AG09319 (cell line): ENCODE measurements at places on chromosomes 16 and 17.

DNA sequence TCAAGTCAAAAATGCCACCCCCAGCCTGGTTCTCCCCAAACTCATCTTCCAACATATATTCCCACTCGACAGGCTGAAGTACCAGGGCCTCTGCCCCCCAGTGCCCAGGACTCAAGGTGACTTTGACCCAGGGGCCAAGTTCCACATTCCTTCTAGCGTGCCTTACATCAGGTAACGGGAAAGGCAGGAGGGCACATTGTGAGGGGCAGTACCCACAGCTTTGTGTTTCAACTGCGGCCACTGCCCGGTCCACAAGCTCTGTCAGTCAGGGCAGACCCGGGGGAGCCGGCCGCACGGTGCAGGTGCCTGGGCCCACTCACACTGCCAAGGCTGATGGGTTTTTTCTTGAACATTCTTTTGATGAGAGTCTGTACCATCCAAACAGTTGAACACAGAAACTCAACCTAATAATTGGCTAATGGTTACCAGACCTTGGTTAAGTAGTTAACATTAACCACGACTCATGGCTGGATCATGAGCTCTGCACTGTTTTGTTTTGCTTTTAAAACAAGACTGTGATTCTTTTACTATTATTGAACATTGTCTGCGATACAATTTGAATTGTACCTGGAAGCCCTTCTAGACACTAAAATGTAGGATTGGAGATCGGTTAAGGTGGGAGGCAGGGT is 17.6 kb downstream of the ACE start:
- DNase-seq: no peak

DNA sequence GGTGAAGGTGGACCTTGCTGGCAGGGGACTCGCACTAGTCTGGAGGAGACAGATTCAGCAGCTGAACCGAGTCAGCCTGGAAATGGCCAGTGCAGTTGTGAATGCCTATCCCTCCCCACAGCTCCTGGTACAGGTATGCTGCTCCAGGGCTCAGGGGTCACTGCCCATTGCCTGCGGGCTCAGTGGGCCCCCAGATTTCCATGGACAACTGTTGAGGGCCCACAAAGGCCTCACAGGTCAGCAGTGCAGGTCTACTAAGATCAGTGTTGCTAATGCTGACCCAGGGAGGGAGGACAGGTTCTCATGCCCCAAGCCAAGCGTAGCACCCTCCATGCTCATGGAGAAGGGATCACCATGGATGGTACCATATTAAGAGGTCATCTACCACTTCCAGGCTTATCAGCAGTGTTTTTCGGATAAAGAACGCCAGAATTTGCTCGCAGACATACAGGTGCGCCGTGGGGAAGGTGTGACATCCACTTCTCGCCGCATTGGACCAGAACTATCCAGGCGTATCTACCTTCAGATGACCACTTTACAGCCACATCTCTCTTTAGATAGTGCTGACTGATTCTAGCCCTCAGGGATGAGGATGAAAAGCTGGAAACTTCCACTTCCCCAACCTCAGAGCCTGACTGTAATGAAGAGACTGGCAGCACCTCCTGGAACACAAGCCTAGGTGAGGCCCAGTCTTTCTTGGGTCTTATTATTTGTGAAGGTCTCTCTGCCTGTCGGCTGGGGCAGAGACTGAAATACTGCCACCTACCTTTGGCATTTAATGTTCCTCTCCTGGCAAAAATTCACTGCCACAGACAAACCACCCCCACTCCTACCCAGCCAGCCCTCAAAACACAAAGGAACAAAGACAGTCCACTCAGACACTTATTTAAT is 7.6 kb downstream of the EME1 start:
- DNase-seq: no peak

GRCh38 chr16:56193951-56194726 is 2.9 kb downstream of the GNAO1 start:
- no peak for DNase-seq

DNA sequence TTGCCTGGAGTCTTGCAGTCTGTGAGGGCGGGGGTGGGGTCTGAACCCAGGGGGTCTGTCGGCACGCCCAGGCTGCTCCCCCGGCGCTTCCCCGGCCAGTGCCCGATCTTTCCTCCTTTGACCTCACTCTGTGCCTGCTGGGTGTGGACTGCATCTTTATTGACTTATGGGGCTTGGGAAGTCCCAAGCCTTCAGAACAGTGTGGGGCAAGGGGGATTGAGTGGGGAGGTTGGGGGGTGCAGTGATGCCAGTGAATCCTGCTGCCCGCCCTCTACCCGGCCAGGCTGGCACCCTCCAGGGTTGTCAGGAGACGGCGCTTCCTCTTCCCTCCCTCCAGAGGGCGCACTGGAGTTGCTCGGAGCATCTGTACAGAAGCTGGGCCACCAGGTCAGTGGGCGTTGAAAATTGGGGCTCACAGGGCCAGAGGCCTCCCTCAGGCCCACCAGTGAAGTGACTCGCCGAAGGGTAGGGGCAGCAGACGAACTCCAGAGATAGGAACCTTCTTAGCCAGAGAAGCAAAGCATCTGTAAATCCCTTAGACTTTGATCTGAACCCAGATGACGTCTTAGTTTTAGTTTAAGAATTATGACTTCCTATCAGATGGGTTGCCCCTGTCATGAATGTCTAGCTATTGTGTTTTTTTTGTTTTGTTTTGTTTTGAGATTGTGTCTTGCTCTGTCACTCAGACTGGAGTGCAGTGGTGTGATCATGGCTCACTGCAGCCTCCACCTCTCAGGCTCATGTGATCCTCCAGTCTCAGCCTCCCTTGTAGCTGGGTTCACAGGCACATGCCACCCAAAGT is 184.8 kb upstream of the CIBAR2 start:
- no peak for DNase-seq

GRCh38 chr17:3534881-3535252 is 22.7 kb downstream of the TRPV3 start:
- no peak for DNase-seq

- no peak for DNase-seq
Measured at GRCh38 chr17:68840073-68840472, 115.1 kb downstream of the ABCA8 start.

DNA sequence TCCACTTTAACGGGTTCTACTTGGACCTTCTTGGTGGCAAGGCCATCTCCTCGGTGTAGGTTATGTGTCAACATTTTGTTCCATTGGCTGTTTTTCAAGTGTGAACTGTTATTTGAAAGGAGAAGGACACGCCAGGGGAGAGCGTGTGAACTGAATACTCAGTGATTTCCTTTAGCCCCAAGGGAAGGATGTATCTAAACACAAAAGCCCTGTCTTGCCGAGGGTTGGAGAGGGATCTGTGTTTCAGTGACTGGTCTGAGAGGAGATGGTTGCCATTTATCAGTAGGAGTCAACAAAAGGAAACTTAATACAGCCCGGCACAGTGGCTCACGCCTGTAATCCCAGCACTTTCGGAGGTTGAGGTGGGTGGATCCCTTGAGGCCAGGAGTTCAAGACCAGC is 50.0 kb downstream of the USP10 start:
- no peak for DNase-seq

DNA sequence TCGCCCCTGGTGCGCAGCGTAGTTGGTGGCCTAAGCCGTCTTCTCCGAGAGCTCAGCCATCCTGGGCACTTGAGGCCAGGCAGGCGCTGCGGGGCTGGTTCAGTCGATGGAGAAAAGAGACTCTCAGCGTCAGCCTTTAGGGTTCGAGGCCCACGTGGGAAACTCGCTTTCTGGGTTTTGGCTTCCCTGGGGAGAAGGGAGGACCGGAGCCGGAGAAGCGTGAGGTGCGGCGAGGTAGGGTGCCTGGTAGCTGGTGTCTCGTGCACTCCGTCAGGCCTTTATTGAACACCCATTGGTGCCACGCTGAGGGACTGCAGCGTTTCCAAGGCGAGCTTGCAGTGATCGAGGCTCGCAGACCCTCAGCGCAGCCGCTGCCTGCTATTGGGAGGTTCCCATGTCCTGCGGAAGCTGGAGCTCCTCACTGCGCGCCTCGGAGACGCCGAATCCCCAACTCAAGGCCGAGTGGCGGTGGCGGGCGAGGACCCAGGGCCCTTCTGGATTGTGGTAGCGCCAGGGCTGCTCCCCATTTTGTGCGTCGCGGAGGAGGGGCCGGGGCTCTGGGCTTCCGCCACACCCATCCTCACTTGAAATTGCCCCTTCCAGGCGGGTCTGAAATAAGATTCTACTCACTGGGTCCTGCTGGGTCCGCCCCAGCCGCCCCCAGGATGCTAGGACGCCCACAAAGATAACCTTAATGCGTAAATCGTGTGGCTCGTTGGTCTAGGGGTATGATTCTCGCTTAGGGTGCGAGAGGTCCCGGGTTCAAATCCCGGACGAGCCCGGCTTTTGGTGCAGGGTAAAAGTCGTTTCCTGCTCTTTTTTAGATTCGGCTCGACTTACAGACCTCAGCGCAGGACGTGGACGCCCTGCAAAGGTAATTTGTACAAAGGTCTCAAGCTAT is 1.2 kb downstream of the OR1F1 start:
- DNase-seq: no peak

- no peak for DNase-seq
Measured at GRCh38 chr17:56815711-56816110, 18.0 kb downstream of the C17orf67 start.

GRCh38 chr17:14605267-14605599 is 304.4 kb downstream of the HS3ST3B1 start:
- DNase-seq: no peak

- peak; percentile 91 for DNase-seq
Measured at GRCh38 chr16:22397464-22397863, 23.0 kb upstream of the CDR2 start.

GRCh38 chr17:62672957-62673356 is 45.5 kb downstream of the MRC2 start:
- no peak for DNase-seq

- DNase-seq: no peak
Measured at GRCh38 chr17:66309793-66310192, 7.4 kb downstream of the PRKCA start.

- DNase-seq: no peak
Measured at GRCh38 chr16:54055191-54055590, 231.4 kb downstream of the IRX3 start.

- no peak for DNase-seq
Measured at GRCh38 chr17:59830007-59830630, 62.6 kb downstream of the TUBD1 start.

- no peak for DNase-seq
Measured at GRCh38 chr17:82769041-82769440, 17.2 kb downstream of the TBCD start.

DNA sequence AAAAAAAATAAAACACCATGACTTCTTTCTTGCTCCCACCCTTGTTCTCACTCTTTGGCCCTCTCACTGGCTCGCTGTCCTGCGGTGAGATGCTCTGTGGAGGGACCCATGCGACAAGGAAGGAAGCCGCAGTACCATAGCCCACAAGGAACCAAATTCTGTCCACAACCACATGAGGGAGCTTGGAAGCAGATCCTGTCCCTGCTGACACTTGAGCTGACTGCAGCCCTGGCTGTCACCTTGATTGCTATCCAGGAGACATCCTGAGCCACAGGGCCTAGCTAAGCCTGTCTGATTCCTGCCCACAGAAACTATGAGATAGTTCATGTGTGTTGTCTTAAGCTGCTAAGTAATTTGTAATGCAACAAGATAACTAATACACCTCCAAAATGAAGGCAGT is 4.8 kb upstream of the MT2A start:
- no peak for DNase-seq

DNA sequence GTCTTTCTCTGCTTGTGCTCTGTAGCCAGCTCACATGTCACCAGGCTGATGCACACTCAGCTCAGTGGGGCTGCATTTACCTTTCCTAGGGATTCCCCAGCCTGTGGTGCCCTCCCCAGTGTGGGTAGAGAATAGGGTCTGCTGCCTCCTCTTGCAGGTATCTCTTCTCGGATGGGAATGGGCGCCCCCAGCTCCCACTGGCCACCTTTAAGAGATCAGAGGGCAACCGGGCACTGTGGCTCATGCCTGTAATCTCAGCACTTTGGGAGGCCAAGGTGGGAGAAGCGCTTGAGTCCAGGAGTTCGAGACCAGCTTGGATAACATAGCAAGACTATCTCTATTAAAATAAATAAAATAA is 3.3 kb downstream of the XYLT2 start:
- DNase-seq: no peak

DNA sequence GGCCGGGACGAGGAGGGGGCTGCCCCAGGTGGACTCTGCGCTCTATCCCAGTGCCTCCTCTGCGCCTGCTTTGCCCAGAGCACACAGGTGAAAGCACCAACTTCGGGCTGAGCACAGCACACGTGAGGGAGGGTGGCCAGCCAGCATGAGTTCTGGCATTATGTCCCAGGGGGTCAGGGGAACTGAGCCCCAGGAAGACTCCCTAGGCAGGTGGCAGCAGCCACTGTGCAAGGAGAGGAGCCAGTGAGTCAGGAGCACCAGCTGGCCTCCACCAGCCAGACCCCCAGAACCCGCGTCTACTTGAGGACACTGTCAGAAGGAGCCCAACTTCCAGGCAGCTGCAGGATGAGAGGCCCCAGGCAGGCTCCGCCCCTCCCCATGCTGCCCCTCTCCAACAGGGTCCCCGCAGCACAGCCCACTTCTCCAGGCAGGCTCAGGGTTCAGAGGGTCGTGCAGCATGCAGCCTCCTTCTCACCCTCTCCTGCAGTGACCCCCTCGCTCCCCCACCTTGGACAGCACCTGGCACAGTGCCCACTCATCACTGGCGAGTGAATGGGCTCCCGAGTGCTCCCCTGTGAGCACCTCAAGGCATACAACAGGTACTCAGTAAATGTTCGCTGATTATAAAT is 44.2 kb upstream of the RASD1 start:
- no peak for DNase-seq

- no peak for DNase-seq
Measured at GRCh38 chr17:27800522-27800921, at the start of gene NOS2. Gene NOS2, minus strand, starts transcription at chr17:27800529. Its CDS starts 1,720 bp downstream, at chr17:27798809.

GRCh38 chr17:42243493-42243982 is 32.7 kb downstream of the STAT5B start:
- no peak for DNase-seq

DNA sequence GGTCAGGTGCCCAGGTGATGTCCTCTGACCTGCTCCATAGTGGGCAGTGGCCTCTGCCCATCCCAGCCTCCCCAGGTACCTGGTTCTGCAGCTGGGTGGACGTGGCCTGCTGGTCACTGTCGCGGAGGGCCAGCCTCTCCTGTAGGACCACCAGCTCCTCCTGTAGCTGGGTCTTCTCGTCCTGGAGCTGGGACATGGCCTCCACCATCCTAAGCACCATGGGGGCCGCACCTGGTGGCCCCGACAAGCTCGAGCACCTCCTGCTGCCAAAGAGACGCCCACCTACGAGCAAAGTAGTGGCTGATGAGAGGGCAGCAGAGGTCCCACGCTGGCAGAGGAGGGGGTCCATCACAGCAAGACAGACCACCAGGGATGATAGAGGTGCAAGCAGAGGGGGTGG is 16.9 kb downstream of the KIFC3 start:
- no peak for DNase-seq

DNA sequence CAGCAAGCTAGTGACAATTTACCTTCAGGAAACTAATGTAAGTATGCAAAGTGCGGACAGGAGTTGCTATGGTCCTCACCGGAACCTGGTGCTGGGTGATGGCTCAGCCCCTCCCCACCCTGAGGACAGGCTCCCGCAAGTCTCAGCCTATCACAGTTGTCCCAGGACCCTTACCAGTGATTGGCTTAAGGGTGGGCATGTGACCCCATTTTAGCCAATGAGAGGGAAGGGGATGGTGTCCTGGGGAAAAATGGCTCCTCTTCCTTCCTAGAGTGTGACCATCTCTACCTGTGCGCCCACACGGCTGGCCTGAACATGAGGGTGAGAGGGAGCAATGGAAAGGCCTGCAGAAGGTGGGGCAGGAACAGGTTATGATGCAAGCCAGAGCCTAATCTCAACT is 80.4 kb downstream of the C16orf78 start:
- no peak for DNase-seq
